ENCODE measurements at places on chromosomes 11 and 22.

DNA sequence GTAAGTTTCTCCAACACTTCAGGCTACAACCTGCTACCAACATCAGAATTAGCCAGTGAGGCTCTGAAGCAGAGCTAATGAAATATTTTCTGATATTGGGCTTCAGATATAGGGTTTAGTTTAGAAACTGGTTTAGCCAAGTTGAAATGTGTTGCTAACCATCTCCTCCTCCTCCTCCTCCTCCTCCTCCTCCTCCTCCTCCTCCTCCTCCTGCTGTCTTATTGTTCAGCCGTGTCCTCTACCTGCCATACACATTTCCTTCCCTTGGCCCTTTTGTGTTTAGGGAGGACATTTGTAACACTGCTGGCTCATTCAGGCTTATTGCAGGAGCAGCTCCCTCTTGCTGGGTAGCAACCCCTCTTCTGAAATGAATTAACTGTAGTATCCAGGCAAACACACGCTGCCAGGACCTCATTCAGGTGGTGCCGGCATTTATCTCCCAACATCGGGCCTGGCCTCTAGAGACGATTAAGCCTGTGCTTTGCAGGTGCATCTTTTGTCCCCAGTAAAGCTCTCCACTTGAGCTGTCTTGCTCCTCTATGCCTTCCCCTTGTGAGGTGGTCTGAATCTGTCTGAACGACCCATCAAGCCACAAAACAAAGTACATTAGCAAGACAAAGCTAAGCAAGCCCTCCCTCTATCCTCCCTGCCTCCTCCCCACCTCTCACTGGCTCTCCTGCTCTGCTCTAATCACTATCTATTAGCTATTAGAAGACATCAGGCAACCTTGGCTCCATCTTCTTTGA, 82.9 kb downstream of the KCNJ1 start:
- no peak for DNase-seq

- no peak for DNase-seq
Measured at GRCh38 chr22:48624401-48624800, 1203.3 kb downstream of the BRD1 start.

DNA sequence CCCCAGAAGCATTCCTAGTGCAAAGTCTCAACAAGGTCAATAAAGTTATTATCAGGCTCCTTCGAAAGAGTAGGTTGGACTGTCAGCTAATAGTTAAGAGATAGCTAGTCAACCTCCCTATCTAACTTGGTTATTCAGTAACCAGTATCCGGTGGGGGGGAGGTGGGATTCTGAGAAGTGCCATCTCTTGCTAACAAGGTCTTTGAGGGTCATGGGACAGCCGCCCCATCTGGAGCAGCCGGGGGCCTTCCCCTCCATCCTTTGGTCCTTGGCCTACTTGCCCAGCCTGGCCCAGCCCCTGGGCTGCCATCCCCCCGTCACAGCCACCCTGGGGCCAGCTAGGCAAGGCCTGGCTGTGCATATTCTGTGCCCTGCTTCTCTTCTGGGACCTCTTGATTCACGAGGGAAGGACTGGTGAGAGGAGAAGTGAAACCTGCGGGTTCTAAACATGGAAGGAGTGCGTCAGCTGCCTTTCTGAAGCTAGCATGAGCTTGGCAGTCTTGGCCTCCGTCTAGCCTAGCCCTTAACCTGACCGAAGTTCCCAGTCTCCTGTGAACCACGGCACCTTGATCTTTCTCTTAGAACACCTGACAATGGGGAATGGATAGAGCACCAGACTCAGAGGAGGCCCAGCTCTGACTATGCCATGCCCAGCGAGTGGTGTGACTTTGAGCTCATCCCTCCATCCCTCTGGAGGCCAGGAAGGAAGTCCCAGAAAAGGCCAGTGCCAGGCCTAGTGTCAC, 9.3 kb downstream of the SLC37A2 start:
- DNase-seq = no peak

- no peak for DNase-seq
Measured at GRCh38 chr11:116862951-116863350, 25.5 kb upstream of the APOA1 start.

- no peak for DNase-seq
Measured at GRCh38 chr11:15339302-15339701, 224.6 kb downstream of the INSC start.
